Muscle of arm (tissue), 14 donors: ENCODE measurements at places on chromosomes 6 and 20. TPM values are rescaled to one million over a fixed set of nuclear protein-coding genes. Genes with fewer than 3 reads are reported as not detected.

- no peak for DNase-seq
These were observed 324.2 kb downstream of the TPBG start for GRCh38 chr6:82687855-82688254.

GRCh38 chr6:170388113-170388512 lies 81.6 kb downstream of the FAM120B start:
- DNase-seq = no peak

DNA sequence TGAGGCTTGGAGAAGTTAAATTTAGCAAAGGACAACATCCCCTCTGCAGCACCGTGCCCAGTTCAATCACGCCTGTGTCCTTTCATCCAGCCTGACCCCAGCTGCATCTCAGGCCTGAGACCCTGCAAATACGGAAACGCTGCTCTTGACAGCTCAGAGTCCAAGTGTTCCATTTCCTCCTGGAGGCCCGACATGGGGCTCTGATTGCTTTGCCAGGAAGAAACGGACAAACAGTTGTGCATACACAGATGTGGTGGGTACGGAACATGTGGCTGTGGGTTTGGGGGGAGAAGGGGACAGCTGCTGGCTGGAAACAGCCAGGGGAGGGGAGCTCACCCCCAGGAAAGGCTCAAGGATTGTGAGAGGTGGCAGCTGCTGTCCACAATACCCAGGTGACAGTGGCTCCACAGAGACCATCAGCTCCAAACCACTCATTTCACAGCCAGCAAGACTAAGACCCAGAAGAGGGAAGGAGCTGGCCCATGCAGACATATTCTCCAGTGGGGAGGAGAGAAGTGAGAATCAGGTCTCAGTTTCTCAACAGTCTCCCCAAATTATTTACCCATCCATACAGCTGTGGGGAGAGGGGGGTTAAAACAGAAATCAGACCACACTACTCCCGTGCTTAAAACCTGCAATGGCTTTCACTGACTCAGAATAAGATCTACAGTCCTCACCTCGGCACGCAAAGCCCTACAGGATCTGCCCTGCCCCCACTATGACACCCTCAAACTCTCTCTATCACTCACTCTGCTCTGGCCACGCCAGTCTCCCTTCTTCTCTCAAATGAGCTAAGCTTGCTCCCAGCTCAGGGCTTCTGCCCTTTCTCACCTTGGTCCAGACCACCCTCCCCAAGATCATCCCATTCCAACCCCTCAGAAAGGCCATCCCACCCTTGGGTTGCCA lies 89.1 kb downstream of the PREX1 start:
- DNase-seq = no peak

NRN1 gene
- 19.3 TPM for polyA plus RNA-seq
